Hematopoietic multipotent progenitor cell treated with erythropoietin and hydrocortisone succinate and interleukin-3 and kit ligand, for 17 days (in vitro differentiated cells): ENCODE measurements at places on chromosomes 1 and 21.
A peak's percentile ranks its signal among the peaks of the same experiment; 100 is the strongest.

- no peak for DNase-seq
Observed at GRCh38 chr1:25766721-25767436, 33.1 kb upstream of the SELENON start.

GRCh38 chr1:153612755-153613331 lies at the start of gene S100A16:
Gene S100A16, minus strand, starts transcription at chr1:153613137. Its CDS starts 4,986 bp downstream, at chr1:153608151.
- no peak for DNase-seq

GRCh38 chr1:116724765-116725375 lies 29.4 kb upstream of the CD2 start:
- peak; percentile 64 for DNase-seq

- DNase-seq: no peak
Observed at GRCh38 chr1:211566431-211567025, 12.4 kb downstream of the SLC30A1 start.

DNA sequence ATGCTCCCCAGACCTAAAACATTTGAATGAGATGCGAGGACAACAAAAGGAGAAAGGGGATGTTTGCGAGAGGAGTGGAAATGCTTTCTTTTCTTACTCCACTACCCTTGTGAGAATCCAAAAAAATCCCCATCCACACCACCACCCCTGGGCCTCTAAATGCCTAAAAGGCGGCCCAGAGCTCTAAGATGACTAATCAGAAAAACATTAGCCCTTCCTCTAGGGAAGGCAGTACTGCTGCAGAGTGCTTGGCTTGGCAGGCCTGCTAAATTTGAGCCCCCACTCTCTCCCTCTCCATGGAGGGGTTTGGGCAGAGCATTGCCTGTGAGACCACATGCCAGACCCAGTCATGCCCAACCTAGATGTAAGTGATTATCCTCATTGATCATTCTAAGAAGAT lies 347.9 kb downstream of the USH2A start:
- DNase-seq: no peak
